ENCODE measurements at places on chromosomes 4 and X. TPM values are rescaled to one million over a fixed set of nuclear protein-coding genes. Genes with fewer than 3 reads are reported as not detected.

Gene ZNF718
- total RNA-seq, result 4.5 TPM

Gene KLB
- total RNA-seq, result under 0.01 TPM

Gene RAI2
- 0.38 TPM for total RNA-seq

Gene ABCG2
- 14.6 TPM for total RNA-seq

Gene ALAS2
- not detected for total RNA-seq

Gene FGF13
- total RNA-seq, result under 0.01 TPM

Gene ZNF185
- total RNA-seq, result 4.2 TPM

Gene ZNF182
- 2.1 TPM for total RNA-seq

Gene AWAT2
- under 0.01 TPM for total RNA-seq

Gene SPATA4
- 0.28 TPM for total RNA-seq

Gene STAP1
- not detected for total RNA-seq

Gene HMGN5
- 2.5 TPM for total RNA-seq

Gene ENPP6
- not detected for total RNA-seq

Gene KLF3
- 7.6 TPM for total RNA-seq

Gene HOPX
- total RNA-seq, result 0.19 TPM

Gene SSX2B
- total RNA-seq, result not detected

Measured in regular cardiac myocyte (primary cell).